ENCODE measurements at places on chromosomes 7 and 10.
A peak's percentile ranks its signal among the peaks of the same experiment; 100 is the strongest.

GRCh38 chr10:61731638-61732037 lies 68.9 kb downstream of the CABCOCO1 start:
- no peak for DNase-seq

DNA sequence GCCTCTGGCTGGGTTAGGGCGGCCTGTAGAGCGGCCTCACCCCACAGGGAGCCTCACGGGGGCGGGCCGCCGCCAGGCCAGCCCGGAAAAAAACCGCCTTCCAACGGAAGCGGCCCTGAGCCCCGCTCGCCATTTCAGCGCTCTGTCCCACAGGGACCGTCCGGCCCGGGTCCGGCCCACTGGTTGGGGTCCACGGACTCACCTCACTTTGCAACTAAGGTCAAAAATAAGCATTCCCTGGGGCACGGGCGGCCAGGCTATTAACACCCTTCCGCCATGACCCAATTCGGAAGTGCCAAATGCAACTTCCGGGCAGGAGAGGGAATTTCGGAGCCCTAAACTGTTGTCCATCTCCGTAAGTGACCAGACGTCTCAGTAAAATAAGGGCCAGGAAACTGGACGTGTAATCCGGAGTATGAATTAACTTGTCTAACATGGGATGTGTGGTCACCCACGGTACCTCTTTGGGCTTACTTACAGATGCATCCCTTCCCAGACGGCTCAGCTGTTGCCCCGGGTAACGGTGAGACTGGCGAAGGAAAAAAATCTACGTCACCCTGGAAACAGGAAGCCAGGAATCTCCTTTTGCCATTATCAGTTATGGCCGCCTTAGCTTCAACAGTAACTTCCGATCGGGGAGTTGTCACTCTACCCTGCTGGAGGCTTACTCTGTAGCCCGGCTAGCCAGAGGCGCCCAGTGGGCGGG lies at the start of gene BBIP1:
TSS of gene BBIP1 (minus strand) at position 538 of the 706 bp plus-strand sequence. CDS start 1,023 bp downstream, outside the sequence.
- DNase-seq: no peak

DNA sequence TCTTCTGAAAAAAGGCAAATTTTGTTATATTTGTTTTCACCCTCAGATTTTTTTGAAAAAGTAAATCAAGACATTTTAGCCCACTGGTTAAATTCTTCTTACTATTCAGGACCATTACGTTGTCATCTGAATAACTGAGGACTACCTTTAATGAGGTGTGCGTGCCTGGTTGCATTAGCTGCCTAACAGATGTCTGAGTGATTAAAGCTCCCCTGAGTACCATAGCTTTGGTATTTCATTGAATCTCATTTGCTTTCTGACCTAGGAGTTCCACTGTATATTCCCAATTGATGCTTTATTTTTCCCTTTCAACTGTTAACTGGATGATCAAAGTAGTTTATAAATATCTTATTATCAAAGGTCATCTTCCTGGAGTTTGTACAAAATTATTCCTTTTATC lies 410.0 kb upstream of the SEMA3D start:
- no peak for DNase-seq

DNA sequence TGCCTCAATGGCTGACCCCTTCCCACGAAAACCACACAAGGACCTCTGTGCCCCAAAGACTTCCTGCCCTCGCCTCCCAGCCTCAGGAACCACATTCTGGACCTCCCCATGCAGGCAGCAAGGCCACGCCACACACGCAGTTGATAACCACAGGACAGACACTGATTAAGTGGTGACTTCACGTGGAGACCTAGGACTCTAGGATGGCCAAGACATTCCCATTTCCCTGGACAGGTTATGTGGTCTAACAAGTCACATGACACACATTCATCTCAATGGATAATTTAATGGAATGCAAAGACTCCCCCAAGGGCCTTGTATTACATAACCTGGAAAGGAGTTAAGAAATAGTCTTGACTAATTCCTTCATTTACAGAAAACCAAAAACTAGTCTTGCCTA lies 110.2 kb downstream of the LARP4B start:
- no peak for DNase-seq

- DNase-seq: no peak
Measured at GRCh38 chr7:55212176-55212575, 153.0 kb upstream of the LANCL2 start.

- DNase-seq: no peak
Measured at GRCh38 chr7:73577627-73578341, 595 bp downstream of the TBL2 start.

- no peak for DNase-seq
Measured at GRCh38 chr10:121244818-121245217, 353.4 kb downstream of the FGFR2 start.

- peak; percentile 60 for DNase-seq
Measured at GRCh38 chr7:129169171-129169671, 19.2 kb upstream of the SMO start.

DNA sequence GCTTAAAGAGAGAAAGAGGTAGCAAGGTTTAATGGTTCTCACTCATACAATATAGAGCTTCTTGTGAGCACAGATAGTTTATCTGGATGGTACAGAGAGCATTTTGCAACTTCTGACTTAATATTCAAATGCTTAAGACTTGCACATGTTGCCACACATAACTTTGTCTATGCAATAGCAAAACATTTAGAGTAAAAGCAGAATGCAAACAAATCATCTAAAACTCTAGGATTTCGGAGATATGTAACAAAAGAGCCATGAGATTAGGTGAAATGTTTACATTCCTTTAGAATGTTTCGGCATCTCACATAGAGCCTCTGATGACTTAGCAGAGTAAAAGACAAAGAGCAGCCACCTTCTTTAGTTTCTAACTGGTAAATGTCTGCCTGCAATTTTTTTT lies 717.1 kb upstream of the LRRN3 start:
- no peak for DNase-seq

DNA sequence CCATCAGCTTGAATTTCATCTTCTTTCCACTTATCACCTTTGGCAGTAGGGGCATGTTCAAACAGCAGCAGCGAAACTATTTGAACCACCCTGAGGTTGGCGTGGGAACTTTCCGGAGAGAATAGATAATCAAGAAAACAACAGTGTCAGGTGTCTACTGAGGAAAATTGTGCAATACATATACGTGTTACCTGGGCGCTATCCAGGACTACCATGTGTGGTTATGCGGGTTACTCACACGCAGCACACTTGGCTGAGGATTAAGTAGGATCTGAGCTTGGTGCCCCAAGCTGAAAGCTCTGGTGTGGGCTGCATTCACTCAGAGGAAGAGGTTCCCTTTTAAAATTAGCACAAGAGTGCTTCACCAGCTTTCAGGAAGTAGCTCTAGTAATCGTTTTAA lies 8.8 kb upstream of the ABI1 start:
- DNase-seq: no peak

DNA sequence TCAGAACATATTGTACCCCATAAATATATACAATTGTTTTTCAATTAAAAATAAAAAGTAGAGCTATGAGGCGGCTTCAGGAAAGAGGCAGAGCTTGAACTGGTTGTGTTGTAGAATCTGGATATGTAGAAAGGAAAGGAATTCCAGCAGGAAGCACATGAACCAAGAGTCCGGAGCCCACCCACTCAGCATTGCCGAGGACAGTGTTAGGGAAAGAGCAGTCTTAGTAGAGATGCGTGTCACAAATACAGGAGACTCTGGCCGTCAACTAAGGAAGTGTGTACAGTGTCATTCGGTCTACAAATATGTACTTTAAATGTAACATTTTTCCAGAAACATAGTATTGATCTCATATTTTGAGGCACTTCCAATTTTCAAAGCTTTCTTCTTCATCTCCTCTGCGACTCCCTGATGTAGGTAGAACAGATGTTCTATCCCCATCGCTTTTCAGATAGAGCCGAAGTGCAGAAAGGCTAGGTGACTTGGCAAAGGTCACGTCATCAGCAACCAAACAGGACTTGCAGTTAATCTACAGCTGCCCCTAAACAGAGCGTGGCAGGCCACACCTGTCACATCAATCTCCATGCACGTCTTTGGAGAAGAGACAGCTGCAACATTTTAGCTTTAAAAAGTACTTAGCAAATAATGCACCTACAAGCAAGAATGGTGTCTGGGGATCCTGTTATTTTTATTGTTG lies 25.3 kb upstream of the GJD4 start:
- DNase-seq: no peak

- DNase-seq: no peak
Measured at GRCh38 chr7:90626013-90626412, 29.9 kb downstream of the CDK14 start.

- DNase-seq: no peak
Measured at GRCh38 chr7:16083931-16084330, 337.4 kb downstream of the CRPPA start.

DNA sequence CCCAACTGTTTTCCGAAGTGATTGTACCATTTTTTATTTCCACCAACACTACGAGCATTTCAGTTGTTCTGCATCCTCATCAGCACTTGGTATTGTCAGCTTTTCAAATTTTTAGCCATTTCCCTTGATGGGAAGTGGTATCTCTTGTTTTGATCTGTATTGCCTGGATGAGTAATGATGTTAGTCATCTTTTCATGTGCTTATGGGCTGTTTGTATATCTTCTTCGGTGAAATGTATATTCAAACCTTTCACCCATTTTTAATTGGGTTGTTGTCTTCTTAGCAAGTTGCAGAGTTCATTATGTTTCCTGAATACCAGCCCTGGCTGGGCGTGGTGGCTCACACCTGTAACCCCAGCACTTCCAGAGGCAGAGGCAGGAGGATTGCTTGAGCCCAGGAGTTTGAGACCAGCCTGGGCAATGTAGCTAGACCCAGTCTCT lies 22.1 kb downstream of the CLIP2 start:
- no peak for DNase-seq

DNA sequence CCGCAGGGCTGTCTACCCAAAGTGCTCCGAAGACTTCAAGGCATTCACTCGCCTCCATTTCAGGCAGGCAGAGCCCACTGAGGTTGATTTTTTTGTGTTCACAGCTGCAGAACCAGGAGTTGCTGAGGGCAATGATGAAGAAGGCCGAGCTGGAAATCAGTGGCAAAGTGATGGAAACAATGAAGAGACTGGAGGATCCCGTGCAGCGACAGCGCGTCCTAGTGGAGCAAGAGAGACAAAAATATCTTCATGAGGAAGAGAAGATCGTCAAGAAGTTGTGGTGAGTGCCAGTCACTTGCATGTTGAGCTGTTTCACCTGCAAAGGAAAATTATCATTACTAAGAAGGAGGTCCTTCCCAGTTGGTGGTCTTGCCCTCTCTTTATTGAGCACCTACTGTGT lies 210.5 kb downstream of the ARHGAP21 start:
- DNase-seq: no peak
